ENCODE measurements at places on chromosomes 5 and 9.

- no peak for DNase-seq
Measured at GRCh38 chr5:91925249-91925648, 542.1 kb upstream of the ARRDC3 start.

DNA sequence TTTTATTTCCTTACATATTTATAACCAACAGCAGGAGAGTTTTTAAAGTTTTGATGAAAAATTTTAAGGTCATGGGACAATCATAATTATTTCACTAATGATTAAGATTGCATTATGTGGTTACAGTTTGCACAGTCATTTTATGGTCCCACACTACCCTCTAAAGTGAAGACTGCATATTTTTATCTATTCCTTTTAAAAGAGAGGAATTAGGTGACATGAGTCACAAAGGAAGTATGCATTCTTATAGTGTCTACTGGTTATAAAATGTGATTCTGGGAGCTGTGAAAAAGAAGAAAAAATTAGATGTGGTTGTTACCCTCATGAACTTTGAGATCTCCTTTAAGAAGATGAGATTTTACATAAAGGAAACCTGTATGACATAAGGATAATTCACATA lies 87.9 kb upstream of the GRIA1 start:
- DNase-seq, result no peak

DNA sequence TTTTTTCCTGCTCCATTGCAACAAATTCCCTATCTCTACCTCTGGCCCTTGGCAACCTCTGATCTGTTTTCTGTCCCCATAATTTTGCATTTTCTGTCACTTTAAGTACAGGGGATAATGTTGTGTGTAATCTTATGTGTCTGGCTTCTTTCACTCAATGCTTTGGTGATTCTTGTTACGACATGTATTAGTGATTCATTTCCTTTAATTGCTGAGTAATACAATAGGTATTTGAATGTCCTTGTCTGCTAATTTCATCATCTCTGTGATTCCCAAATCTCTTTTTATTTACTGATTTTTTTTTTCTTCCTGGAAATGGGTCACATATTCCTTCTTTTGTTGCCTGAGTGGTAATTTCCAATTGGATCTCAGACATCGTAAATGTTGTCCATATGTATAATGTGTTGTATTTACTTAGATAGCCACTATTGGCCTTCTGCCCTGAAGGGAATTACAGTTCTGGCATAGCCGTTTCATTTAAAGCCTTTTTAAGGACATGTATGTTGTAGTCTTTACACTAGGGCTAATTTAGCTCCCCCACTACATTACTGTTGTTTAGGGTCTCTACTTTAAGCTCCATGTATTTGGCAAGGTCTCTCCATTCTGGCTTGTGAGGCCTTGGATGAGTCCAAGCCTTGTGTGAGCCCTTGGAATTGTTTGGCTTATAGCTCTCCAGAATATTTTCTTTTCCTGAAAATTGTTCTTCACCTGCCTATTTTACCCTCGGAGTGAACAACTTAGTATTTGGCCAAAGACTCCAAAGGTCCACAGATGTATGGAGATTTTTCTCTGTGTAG lies 683.8 kb downstream of the LRRC70 start:
- DNase-seq, result no peak

GRCh38 chr9:137462396-137462985 lies 3.4 kb upstream of the NSMF start:
- peak; percentile 78 for DNase-seq

GRCh38 chr5:127425868-127426267 lies 91.6 kb upstream of the PRRC1 start:
- no peak for DNase-seq

DNA sequence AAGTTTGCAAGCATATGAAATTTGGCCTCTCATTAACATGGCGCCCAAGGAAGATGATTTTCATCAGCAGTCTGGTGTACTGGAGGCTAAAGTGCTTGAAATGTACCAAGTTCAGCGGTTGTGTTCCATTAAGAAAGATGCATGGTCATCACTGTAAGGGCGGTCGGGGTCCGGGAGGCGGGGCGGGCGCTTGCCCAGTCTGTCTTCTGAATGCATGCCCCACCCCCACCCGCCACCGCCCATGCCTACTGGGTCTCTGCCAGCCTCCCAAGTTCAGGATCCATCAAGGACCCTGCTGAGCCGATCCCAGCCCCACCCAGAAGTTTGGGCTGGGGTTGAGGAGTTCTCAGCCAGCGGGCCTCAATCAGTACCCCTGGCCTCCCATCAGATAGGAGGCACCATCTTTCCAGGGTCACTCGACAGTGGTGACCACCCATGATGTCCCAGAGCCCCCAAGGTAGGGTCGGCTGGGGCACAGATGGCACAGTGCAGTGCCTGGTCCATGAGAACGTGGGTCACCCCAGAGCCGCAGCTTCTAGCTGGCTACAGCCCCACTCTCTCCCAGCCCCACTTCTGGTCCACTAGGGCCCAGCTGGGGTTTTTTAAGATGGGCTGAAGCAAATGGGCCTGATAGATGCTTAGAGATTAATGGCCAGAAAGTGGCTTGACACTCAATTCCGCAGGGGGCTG lies 24.4 kb upstream of the PRDM12 start:
- no peak for DNase-seq

DNA sequence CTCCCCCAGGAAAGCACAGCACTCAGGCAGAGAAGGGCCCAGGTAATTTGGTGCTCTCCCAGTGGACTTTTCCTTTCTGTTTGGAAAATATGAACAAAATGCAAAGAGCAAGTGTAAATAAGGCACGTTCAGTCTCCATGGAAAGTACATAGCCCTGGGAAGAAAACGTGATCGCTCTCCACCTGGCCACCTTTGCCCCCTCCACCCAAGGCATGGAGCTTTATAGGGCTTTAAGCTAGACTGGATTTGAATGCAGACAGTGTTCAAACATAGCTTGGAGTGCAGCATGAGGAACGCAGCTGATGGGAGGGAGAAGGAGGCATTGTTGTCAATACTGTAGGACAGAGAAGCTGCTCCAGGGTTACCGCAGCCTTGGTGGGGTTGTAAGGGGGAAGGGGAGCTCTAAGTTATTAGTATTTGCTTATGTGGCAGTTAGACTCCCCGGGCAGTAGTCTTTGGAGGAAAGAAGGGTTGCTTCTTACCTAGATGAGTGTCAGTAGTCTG lies 500.2 kb downstream of the SPOCK1 start:
- no peak for DNase-seq

GRCh38 chr5:151906246-151906645 lies 18.4 kb downstream of the GLRA1 start:
- DNase-seq, result no peak

GRCh38 chr9:132740526-132741309 lies 70.5 kb downstream of the GTF3C4 start:
- DNase-seq, result no peak

Measured in left lung (tissue), 14 donors.